ENCODE measurements at places on chromosomes 12 and 14.
A peak's percentile ranks its signal among the peaks of the same experiment; 100 is the strongest.

DNA sequence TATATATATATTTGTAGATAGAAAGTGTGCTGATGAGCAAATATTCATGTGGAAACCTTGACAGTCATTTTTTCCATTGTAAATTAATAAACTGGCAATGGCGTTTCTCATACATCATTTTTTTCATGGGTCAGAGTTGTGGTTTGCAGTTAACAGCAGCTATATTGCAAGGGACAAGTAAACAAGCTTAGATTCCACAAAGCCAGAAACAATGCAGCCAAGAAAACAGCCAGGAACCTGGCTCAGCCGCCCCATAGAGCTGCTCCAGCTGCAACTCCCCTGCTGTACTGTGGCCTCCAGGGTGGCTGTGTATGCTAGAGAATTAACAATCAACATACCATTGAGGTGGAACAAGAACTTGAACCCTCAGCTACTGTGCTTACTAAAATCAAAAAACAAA lies 298.2 kb downstream of the TMEM132D start:
- peak; percentile 70 for DNase-seq

DNA sequence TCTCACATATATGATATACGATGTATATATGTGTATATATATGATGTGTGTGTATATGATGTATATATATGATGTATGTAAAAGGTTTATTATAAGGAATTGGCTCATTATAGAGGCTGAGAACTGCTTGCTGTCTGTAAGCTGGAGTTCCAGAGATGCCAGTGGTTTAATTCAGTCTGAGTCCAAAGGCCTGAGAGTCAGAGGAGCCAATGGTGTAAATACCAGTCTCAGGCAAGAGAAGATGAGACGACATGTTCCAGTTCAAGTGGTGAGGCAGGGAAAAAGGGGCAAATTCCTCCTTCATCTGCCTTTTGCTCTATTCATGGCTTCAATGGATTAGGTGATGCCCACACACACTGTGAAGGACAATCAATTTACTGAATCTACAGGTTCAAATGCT lies 17.1 kb upstream of the STYK1 start:
- DNase-seq, result peak; percentile 6

DNA sequence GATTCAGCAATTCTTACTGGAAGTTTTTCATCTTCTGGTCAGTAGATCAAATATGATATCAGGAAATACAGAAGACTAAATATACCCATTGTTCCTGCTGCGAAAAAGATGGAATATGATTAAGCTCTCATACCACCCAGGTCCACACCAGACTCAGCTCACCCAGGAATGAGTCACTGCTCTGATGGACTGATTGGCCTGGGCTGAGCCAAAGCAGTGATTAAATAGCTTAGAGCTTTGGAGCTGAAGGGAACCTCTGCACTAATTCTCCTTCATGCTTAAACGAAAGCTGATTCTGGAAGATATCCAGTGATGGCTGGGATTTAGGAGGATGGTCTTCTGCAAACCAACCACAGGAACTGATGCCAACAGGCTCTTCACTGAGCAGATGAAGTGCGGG lies 62.0 kb upstream of the SYT1 start:
- DNase-seq, result peak; percentile 67

DNA sequence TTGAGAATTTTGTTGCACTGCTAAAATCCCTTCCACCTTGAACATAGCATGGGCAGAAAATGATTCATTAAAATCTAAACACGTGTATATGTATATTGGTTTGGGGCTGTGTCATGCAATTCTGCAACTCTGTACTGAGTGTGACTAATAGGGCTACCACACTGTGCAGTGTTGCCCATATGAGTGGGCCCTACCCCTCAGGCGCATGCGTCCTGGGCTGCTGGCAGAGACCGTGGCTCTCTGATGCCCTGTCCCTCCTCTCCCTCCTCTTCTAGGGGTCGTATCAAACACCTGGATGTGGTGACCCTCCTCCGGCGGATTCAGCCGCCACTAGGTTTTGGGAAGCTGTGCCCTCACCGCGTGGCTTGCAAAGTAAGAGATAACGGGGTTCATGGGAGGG lies 128.4 kb upstream of the FKBP4 start:
- DNase-seq, result no peak

- peak; percentile 79 for DNase-seq
These were observed 19.0 kb upstream of the RNASE12 start for GRCh38 chr14:20610002-20610765.
